ENCODE measurements at places on chromosomes 3 and 15.
A peak's percentile ranks its signal among the peaks of the same experiment; 100 is the strongest.

GRCh38 chr3:72682936-72683452 lies 165.3 kb downstream of the SHQ1 start:
- no peak for DNase-seq

DNA sequence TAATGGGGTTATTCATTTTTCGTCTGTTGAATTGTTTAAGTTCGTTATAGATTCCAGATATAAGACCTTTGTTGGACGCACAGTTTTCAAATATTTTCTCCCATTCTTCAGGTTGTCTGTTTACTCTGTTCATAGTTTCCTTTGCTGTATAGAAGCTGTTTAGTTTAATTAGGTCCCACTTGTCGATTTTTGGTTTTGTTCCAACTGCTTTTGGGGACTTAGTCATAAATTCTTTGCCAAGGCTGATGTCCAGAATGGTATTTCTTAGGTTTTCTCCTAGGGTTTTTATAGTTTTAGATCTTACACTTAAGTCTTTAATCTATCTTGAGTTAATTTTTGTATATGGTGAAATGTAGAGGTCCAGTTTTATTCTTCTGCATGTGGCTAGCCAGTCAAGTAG lies 58.9 kb upstream of the ZNF280D start:
- no peak for DNase-seq

DNA sequence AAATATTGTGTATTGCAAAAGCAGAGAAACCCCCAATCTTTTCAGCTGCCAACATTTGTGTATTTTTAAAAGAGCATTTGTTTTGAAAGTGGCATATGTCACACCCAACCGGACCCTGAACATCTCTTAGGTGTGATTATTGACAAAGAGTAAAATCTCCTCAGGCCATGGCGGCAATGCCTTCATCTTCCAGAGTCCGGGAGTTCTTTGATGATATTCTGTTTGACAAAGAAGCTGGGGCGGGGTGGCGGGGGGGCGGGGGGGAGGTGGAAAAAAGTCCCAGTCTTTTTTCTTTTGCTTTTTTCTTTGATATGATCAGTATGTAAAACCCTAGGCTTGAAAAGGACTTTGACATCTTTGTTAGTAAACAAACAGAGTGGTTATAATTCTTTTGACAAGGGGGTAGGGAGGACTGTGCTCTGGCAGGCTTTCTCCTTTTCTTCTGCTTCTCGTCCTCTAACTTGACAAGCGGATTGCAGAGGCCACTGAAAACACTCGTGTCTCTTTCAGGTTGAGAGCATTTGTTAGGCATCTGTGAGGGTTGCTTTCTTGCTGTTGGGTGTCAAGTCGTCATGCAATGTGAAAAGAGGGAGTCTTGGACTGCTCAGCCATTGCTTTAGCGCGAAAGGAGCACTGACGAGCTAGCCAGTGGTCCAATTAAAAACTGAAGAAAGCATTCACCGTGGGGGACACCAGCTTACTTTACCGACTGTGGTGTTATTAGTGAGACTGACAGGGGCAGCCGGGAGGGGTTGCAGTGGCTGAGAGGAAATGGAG lies 243.2 kb downstream of the NSUN3 start:
- no peak for DNase-seq

DNA sequence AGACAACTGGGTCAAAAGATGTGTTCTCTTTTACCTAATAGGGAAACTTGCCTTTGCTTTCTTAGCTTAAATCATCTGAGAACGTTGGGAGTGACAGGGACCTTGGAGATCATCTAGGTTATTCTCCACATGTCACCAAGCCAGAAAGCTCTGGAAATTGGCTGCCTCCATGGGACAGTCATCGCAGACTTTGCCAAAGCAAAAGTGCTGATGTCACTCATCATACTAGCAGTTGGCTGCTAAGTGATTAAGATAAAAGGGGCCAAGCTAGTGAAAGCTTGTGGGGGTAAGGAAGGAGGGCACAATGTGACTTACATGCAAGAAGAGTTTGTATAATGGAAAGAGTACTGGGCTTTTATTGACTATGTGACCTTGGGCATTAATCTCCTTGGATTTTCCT lies 198.0 kb upstream of the PFN2 start:
- peak; percentile 39 for DNase-seq

DNA sequence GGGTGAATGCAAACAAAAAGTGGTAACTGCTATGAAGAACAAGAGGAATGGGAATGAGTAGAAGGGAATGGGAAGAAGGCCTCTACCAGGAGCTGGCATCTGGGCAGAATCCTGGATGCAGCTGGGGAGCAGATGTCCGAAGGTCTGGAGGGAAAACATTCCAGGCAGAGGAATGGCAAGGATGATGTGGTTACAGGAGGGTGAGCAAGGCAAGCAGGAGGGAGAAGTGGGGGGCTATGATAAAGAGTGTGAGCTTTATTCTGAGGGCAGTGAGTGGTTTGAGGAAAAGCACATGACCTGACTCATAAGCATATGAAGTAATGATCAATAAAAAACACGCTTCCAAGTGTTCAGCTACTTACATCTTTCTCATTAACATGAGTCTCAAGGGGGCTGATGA lies 17.1 kb downstream of the SKIC8 start:
- no peak for DNase-seq

DNA sequence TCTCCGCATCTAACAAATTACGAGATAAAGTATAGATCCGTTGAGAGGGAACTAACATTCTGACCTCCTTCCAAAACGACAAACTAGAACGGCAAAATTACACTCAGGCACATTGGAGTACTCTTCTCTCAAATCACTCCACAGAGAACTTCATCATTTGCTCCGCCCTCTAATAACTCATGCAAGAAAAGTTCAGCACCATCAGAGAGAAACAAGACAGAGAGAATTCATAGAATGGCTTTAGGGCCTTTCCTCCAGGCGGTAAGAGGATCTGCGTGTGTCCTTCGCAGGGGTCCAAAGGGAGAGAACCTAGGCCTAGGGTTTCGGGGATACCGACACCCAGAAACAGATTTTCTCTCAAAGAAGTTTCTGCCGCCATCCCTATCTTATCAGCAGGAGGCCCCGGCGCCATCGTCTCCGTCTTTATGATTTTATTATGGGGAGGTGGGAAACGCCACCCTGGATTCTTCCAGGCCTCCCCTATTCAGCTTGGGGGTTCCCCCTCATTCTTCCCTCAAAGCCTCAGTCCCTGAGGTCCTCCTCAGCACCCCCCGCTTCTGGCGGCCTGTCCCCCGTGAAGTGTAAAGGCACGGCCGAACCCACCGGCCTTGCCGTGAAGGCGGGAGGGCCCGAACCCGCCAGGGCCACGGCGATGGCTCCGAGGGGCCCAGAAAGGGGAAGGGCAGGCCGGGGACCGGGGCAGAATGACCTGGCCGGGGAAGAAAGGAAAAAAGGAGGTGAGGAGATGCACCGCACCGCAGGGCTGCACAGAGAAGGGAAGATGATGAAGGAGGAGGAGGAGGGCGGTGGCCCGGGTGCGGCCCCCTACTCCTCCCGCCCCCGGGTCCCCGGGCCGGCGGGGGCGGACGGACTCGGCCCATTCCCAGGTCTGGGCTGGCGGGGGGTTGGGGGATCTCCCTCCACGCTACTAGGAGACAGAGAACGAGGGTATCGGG lies 768 bp downstream of the UBXN7 start:
- peak; percentile 42 for DNase-seq

DNA sequence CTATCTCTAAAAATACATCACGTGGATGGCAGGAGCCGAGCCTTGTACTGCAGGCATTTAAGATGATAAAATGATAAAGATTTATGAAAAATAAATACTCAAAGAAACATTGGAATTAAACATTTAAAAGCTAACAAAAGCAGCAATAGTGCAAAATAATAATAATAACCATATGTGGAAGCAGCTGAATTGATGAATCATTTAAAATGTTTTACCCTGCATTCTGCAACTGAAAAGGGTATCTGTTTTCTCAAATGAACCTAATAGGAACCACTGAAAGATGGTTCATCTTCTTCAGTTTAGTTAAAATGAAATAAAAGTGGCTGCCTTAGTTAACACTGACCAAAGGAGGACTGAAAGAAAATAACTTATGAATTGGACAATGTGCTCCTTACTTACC lies 436.1 kb downstream of the TUSC7 start:
- DNase-seq = no peak

GRCh38 chr3:58497097-58497496 lies 5.2 kb downstream of the KCTD6 start:
- DNase-seq = no peak

GRCh38 chr3:50627407-50628051 lies 10.6 kb downstream of the MAPKAPK3 start:
- DNase-seq = no peak

DNA sequence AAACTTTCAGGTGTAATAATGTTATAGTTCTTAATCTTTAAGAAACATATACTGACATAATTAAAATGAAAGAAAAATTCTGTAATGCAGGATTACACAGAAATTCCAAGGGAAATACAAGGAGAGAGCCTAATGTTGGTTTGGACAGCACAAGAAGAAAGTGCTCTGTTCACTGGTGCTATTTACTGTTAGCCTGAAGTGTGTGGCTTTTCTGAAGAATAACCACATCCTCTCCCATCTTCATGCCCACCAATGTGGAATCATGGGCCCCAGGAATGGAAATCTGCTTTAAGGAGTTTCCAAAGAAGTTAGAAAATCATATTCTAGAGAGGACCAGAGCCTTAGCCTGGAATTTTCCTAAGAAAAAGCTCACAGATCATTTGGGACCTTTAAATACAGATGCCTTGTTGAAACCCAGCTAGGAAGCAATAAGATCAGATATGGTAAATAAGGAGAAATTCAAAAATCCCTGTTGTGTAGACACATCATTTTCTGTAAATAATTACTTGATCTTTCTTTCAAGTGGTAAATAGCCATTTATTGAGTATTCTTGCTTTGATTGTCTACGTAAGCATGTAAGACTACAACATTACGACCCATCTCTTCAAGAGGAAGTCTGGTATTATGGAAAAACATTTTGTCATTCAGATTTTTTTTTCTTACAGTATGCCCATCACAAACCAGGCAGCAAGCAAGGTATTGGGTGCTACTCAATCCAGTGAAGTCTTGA lies 10.3 kb upstream of the USP50 start:
- DNase-seq = no peak

GRCh38 chr15:70796516-70797310 lies 33.4 kb upstream of the UACA start:
- DNase-seq = no peak

GRCh38 chr15:52280326-52281084 lies 15.1 kb downstream of the MYO5C start:
- DNase-seq = no peak

DNA sequence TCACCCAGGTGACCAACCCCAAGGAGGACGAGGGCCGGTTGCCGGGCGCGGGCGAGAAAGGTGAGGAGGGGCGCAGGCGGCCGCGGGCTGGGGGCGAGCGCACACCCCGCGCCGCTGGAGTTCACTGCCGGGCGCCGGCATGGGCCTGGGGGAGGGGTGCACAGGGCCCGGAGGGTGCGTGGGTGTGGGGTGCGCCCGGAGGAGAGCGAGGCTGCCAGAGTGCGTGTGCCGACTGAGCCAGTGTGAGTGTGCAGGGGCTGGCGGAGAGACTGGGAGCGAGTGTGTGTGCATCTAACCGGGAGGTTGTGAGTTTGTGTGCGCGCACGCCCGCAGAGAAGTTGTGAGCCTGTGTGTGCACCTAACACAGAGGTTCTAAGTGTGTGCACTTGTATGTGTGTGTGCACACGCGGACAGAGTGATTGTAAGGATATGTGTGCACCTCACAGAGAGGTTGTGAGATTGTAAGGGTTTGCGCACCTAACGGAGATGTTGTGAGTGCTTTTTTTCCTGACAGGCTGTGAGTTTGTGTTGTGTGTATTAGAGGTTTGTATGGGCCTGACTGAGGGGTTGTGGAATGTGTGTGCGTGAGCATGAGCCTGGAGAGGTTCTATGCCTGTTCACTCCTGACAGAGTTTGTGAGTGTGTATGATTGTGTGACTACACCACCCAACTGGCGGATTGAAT lies 681 bp downstream of the CTDSPL start:
- DNase-seq = peak; percentile 69

DNA sequence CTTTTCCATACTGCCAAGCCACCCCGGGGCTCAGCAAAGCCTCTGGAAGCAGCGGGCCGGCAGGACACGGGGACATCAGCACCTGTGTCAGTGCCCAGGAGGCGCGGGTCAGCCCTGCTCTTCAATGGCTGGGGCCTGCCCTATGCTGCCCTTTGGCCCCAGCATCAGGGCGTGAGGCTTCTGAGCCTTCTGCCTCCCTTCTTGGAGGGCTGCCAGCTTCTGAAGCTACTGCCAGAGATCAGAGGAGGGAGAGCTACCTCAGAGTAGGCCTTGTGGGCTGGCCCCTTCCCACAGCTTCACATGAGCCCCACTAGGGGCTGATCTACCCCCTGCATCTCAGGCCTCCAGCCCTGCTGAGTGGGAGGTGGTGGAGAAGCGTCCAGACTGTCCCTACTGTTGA lies 13.0 kb upstream of the TMEM115 start:
- DNase-seq = no peak

DNA sequence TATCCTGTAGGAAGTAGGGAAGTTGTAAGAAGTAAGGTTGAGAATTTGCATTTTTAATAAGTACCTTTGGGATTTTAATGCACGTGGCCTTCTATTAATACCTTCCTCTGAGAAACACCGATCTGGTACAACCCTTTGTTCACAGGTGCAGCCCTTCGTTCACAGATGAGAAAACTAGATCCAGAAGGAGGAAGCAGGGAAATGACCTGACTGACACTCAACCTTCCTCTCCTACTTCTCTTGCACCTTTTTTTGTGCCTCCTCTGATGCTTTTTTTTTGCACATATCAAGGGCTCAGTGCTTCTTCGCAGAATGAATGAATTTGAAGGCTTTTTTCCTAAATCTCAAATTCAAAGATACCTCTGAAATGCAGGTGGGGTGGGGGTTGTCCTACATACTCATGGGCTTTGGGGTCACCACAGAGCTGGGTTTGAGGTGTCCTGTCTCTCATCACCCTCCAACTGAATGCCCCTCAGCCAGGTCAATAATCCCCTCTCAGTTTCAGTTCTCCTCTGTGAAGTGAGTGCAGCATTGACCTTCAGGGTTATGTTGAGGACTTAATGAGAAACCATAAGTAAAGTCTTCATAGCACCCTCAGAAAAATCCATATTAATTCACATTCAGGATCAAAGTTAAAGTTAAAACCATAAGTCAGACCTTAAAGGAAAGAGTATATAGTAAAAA lies 161.5 kb upstream of the CTNNB1 start:
- no peak for DNase-seq

DNA sequence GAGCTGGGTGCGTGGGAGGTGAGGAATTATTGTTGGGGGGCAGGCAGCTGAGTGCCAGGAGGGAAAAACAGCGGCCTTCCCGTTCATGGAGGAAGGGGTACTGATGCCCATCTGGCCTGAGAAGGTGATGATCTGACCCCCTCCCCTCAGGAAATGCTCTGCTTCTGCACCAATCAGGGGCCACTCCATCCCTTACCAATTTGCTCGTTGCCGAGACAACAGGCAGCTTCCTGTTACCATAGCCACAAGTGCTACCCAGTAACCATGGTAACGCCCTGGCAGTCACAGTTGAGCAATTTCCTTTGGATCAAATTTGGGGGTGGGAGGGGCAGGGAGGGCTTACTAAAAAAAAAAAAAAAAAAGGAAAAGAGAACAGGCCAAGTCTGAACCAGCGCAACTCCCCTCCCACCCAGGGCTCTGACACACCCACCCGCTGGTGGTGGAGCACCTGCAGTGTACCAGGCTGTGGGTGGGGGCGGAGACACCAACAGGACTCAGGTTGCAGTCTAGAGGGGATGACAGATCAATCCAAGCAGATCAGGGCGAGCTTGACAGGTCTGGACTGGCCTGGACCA lies 13.7 kb downstream of the CELF6 start:
- no peak for DNase-seq

- no peak for DNase-seq
Measured at GRCh38 chr3:32440611-32441350, 49.1 kb downstream of the CMTM7 start.

GRCh38 chr3:197149528-197149927 lies 119.9 kb upstream of the MELTF start:
- DNase-seq = no peak

GRCh38 chr3:131393868-131394267 lies 12.3 kb downstream of the NUDT16 start:
- no peak for DNase-seq

All from femur (tissue), 1 donor.